ENCODE measurements at places on chromosomes 13 and 19.

GRCh38 chr13:74132776-74133656, 1.2 kb downstream of the KLF12 start:
- no peak for DNase-seq

- DNase-seq: no peak
Observed at GRCh38 chr13:98039964-98040363, 86.5 kb downstream of the IPO5 start.

- no peak for DNase-seq
Observed at GRCh38 chr13:43924549-43925245, 45.0 kb downstream of the LACC1 start.

- DNase-seq: no peak
Observed at GRCh38 chr19:11268783-11269267, 6.5 kb upstream of the DOCK6 start.

GRCh38 chr13:49812812-49813211, 20.3 kb upstream of the KPNA3 start:
- DNase-seq: no peak

DNA sequence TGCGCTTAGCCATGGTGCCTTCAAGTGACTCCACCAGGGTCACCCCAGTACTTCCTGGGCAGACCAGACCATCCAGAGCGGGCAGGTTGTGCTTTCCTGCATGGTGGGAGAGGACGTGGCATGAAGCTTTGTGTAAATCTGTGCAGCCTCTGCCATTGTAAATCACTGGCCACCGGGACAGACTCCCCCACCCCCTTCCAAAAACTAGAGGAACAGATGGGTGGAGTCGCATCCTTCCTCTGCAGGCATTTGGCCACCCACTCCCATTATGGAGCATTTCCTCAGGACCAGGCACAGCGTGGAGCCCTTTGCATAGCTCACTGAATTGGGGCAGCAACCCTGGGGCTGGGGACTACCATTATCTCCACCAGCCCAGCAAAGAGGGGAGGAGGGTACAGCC, 8.2 kb downstream of the BCKDHA start:
- no peak for DNase-seq

DNA sequence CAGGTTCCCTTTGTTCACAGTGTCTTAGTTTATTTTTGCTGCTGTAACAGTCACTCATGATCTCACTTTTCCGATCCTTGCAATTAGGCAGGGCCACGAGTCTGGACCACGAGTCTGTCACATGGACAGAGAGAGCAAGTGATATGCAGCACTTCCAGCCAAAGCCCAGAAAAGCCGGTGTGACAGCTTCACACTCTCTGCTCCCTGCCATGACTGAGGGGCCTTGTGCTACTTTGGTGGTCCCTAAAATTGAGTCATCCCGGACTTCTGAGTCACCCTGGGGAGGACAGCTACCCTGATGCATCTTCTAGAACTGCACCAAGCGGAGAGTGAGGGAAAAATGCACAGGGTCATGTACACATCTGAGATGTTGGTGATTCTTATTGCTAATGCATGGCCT, 179.6 kb downstream of the EFNB2 start:
- DNase-seq: no peak

- no peak for DNase-seq
Observed at GRCh38 chr13:73556902-73557301, 498.1 kb downstream of the KLF5 start.

DNA sequence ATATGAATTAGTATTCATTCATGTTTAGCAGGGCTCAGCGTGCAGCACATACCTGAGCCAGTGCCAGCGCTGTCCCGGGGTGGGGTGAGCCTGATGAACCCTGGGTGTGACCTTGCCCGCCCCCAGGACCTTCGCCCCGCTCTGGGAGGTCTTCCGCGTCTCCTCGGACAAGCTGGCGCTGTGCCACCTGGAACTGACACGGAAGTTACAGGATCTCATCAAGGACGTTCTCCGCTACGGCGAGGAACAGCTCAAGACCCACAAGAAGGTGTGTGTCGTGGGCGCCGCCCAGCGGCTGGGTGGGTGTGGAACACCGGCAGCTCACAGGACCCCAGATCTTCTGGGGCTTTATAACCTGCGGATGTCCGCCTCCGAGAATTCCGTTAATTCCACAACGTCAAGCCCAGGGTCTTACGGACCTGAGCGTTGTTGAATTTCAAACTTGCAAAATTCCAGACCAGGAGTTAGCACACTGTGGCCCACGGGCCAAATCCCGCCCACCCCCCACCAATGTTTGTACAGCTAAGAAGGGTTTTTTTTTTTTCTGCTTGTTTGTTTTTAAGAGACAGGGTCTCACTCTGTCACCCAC, 15.4 kb downstream of the FCHO1 start:
- DNase-seq: peak; percentile 55

DNA sequence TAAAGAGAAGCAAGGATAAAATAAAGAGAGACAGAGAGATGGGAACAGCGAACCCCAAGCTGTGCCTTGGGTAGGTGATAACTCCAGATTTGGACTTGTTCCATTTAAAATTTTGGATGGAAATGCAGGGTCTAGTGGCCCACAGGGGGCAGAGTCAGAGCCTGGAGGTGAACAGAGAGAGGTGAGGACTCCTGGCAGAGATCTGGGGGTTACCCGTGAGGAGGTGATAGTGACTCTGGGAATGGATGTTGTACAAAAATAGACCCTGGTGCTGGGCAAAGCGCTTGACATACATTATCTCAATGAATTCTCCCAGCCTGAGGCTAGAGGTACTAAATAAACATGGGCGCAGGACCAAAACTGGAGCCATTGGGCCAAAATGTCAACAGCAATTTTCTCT, 14.3 kb upstream of the DHRS12 start:
- DNase-seq: no peak

- DNase-seq: no peak
Observed at GRCh38 chr13:112575675-112576074, 12.3 kb downstream of the TUBGCP3 start.

Data from NCI-H510A (cell line).